CMK (cell line): ENCODE measurements at places on chromosomes 6 and 20.

DNA sequence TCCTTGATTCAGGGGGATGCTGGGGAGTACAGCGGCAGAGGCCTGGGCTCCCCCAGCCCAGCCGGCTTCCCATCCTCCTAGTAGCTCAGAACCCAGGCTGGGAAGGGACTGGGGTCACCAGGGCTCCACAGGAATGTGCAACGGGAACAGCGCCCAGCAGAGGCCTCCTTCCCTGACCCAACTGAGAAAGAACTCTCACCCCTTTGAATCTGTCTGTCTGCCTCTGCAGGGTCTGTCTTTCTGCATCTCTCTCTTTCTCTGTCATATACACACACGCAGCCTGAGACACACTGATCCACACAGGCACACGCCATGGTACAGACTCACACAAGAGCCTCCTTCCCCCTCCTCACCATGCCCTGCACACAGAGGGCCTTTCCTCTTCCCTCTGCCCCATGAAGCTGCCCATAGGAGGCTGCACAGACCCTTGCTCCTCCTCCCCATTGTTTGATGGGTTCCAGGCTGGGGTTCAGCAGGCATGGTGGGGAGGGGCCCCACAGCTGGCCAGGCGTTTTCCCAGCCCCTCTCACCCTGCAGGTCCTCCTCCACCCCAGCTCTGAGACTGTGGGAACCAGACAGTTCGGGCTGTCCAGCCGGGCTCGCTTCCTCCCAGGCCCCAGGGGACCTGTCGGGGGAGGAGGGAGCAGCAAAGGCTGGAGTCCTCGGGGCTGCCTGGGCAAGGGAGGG is 2.8 kb downstream of the FOXS1 start:
- no peak for DNase-seq

- no peak for DNase-seq
Observed at GRCh38 chr6:148497257-148497656, 154.6 kb downstream of the SASH1 start.

GRCh38 chr6:128516514-128516898 is 3.9 kb downstream of the PTPRK start:
- DNase-seq = no peak

GRCh38 chr6:7895125-7895423 is 15.5 kb downstream of the TXNDC5 start:
- no peak for DNase-seq

DNA sequence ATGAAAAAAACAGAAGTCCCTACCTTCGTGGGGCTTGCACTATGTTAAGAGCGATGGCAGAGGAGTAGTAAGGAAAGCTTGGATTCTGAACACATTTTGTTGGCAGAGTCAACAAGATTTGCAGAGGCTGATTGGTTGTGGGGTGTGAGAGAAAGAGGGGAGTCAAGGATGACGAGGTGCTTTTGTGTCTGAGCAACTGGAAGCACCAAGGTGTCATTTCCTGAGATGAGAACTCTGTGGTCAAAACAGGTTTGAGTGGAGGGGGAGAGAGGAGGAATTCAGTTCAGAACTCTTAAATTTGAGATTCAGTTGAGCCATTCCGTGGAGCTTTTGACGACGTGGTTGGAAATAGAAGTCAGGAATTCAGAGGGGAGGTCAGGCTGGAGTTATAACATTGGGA is 3.5 kb downstream of the OCSTAMP start:
- no peak for DNase-seq

DNA sequence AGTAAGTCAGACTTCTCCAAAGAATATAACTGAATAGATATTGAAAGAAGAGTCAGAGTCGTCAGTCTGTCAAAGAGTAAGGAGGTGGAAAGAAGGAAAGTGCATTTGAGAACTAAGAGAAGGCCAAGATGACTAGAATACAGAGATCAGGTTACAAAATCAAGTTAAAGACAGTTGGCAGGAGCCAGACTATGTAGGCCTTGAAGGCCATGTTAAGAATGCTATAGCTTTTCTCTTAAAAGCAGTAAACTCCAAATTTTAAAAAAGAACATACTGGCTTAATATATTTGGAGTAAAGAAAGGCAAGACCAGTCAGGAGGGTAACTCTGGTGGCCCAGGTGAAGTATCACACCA is 68.8 kb downstream of the IBTK start:
- no peak for DNase-seq

DNA sequence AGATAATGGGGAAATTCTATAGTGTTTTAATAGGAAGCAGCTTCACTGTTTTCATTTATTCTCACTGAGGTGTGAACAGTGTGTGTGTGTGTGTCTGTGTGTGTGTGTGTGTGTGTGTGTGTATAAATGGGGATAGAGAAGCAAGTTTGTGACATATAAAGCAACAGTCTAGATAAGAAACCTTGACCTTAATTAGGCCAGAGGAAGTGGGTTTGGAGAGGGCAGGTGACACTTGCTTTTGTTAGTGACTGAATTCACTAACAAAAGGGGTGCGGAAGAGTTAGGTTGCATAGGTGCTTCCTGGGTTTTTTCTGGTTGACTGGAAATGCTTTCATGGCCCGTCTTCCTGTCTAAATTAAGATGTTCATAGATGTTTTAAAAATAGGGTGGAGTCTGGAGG is 515.7 kb upstream of the FLRT3 start:
- no peak for DNase-seq

DNA sequence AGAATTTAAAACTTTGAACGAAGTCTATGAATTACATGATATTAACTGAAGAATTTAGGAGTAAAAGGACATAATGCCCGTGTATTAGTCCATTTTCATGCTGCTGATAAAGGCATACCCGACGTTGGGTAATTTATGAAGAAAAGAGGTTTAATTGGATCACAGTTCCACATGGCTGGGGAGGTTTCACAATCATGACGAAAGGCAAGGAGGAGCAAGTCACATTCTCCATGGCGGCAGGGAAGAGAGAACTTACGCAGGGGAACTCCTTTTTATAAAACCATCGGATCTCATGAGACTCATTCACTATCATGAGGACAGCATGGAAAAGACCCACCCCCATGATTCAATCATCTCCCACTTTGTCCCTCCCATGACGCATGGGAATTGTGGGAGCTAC is 210.6 kb downstream of the CD83 start:
- DNase-seq = no peak

- DNase-seq = no peak
Observed at GRCh38 chr6:4778086-4778485, 1.9 kb downstream of the CDYL start.

DNA sequence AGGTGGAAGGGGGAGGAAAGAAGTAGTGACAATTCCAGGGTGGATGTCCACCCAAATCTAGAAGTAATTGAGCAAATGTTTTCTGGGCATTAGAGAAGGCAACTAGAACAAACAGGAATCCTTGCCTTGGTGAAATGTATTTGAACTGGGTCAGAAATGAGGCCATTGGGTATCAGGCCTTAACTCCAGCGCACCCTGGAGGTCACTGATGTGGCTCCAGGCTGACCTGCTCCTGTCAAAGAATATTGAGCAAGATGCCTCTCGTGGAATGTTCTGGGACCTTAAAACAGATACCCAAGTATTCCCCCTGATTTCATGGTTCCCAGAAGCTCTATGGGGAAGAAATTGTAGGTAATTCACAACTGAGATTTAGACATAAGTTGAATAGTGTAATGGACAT is 6.9 kb downstream of the HLA-DPB1 start:
- DNase-seq = no peak

DNA sequence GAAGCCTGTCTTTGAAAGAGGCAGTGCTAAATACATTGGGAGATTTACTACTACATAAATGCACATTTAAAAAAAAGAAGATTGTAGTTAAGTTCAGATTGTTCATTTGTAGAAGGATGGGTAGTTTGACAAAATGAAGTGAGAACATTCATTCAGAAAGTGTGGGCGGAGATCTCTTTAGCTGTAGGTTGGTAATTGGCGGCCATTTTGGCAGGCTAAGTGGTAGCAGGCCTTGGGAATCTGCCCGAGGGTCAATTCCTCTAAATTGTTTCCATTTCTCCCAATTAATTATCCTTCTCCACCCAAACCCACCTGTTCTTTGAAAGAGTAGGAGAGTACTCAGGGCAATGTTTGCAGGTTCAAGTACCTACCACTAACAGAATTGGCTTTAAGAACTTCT is 17.9 kb downstream of the SOX4 start:
- no peak for DNase-seq

DNA sequence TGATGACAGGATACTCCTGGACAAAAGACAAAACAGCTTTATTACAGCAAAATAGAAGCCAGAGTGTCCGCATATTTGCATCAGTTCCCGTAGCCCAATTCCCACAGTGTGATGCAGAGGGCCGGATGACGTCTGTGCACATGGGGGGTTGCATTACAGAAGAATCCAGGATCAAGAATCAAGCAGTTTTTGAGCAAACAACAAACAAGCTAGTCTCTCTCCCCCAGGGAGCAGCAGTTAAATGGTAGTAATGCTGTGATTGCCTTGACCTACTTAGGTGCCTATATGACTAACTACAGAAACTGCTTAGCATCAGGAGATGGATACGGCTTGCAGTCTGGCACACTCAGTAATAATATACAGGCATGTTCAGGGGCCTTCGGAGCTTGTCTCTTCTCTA is 3.2 kb upstream of the SDHAF4 start:
- no peak for DNase-seq

GRCh38 chr6:142867355-142867801 is 77.6 kb downstream of the HIVEP2 start:
- DNase-seq = no peak

- DNase-seq = no peak
Observed at GRCh38 chr6:160048471-160048870, 73.1 kb upstream of the SLC22A1 start.

- no peak for DNase-seq
Observed at GRCh38 chr20:44728801-44729443, 13.8 kb downstream of the CCN5 start.

DNA sequence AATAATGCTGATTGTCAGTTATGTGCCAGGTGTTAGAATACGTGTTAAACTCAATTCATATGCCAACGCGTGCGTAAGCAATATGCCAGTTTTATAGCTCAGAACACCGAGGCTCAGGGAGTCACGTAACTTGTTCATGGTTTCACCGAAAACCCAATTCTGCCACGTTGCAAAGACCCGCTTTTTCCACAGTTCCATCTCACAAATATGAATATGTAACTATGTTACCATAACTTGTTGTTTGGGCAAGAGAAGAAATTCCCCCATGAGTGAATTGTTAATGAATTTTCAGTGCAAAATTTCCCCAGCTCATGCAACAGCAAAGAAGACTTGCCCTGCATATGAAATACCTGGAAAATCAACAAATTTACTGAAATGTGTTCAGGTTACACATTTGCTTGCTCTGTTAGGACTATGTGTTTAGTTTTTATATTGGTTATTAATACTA is 30.1 kb downstream of the SF3B5 start:
- no peak for DNase-seq

DNA sequence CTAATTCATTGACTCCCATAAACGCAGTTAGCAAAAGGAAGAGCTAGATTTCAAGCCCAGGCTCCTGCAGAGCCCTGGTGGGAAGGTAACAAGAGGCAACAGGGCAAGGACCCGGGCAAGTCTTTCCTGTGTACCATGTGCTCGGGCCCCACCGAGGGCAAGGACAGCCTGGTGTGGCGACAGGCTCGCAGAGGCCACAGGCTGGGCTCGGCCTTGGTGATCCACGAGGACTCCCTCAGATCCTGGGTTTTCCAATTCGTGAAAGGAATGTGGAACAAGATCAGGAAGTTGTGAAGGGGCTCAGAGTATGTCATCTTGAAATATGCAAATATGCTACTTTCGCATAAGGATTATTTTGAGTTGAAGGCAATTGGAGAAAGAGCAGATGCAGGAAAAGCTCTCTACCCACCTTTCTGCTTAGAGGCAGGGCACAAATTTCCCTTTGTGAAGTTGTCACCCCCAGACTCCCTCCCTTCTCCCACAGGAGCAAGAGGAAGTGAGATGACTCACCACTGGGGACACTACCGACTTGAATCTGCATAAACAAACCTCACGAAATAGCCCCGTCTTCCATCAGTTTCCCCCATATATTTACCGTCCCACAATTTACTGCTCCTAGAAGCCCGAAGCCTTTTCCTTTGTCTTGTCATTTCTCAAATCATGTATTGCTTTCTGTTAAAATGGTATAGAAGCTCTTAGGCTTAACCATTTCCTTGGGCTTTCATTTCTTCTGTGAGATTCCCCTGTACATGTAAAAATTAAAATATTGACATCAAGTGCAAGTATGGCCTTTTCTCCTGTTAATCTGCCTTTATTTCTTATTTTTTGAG is 79.0 kb downstream of the PSMG4 start:
- no peak for DNase-seq

GRCh38 chr20:46987001-46987400 is 92.4 kb downstream of the EYA2 start:
- DNase-seq = no peak

- DNase-seq = no peak
Observed at GRCh38 chr20:12977328-12978125, 31.2 kb upstream of the SPTLC3 start.
